ENCODE measurements at places on chromosomes 5 and 9.
A peak's percentile ranks its signal among the peaks of the same experiment; 100 is the strongest.

GRCh38 chr5:59245198-59245597, 648.3 kb downstream of the PDE4D start:
- no peak for DNase-seq

GRCh38 chr9:24144796-24145195, 318.8 kb upstream of the ELAVL2 start:
- no peak for DNase-seq

DNA sequence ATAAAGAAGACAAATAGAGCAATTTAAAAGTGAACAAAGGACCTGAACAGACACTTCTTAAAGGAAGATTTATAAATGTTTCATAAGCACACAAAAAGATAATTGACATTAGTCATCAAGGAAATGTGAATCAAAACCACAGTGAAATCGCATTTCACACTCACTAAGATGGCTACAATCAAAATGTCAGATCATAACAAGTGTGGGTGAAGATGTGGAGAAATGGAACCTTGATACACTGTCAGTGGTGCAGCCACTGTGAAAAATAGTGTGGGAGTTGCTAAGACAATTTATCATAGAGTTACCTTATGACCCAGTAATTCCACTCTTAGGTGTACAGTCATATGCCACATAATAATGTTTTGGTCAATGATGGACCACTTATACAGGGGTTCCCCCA, 54.5 kb upstream of the HTR4 start:
- DNase-seq = no peak

DNA sequence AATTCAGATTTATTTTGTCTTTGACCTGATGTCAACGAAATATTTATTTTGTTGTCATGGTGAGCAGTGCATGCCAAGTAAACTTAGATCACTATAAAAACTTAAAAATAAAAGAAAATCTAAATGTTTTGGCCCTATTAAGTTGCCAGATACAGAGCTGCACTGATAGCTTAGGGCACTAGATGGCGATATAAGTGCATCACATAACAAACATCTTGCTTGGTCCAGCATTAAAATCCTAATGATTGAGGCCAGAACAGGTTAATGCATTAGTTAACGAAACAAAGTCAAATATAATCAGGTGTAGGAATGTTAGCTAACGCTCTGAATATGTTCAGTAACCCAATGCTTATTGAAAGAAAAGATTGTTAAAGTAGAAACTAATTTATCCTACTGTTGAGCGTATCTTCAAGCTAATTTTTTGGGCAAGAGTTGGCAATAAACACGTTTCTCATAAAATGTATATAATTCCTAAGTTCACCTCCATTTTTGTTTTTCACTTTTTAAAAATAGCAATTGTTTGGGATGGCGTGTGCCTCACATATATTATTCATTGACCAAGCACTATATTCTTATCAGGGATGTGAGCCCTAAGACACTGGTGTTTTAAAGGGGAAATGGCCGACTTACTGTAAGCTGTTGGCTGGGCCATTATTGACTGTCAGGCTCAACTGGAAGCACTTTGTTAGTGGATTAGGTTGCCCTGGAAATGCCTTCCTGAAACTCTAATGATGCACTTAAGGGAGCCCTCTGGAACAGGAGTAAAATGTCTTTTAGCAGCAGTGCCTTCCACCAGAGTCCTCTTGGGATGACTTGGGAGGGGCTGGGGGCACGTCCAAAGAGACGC, 33.3 kb downstream of the KCTD16 start:
- DNase-seq = peak; percentile 30

DNA sequence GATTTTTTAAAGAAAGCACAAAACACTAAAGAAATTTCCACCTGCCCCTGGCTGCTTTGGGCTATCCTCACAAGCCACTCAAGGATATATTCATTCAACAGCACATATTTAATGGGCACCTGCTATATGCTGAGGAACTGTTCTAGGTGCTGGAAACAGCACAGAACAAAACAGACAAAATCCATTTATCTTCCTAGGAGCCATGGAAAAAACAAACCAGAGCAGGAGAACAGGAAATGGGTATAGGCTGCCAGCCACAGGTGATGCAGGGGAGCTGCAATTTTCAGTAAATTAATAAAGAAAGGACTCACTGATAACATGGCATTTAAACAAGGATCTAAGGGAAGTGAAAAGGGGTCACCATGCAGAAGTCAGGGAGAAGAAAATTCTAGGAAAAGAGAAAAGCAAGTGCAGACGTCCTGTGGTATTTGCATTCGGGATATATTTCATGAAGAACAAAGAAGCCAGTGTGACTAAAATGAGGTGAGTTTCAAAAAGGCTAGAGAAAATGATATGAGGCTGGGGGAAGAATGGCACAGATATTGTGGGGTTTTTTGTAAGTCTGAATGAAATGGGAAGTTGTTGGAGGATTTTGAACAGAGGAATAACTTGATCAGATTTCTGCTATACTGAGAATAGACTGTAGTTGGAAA, 152.2 kb downstream of the ADAMTSL1 start:
- peak; percentile 6 for DNase-seq

GRCh38 chr5:15238006-15238405, 262.0 kb upstream of the FBXL7 start:
- no peak for DNase-seq

- DNase-seq = no peak
Measured at GRCh38 chr5:130627145-130627544, 537.9 kb downstream of the HINT1 start.

DNA sequence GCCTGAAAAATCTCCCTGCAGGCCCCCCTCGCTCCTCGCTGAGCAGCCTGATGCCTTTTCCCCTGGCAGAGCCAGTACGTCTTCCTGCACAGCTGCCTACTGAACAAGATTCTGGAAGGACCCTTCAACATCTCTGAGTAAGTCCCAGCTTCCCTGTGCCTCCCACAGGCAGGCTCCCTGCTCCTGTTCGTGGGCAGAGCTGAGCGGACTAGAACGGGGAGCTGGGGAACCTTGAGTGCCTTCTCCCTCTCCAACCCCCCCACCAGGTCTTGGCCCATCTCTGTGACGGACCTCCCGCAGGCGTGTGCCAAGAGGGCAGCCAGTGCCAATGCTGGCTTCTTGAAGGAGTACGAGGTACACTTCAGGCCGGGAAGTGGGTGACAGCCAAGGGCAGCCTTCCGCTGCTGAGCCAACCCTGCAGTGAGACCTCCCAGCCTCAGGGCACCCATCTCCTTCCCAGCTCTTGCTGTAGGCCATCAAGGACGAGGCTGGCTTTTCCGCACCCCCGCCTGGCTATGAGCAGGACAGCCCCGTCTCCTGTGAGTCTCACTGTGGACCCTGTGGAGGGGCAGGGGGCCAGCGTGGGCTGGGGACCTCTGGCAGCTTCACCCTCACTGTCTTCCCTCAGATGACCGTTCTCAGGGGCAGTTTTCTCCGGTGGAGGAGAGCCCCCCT, 21.1 kb upstream of the SPTLC1 start:
- no peak for DNase-seq

All from DMS153 (cell line).